ENCODE measurements at places on chromosomes 11 and 22.

- DNase-seq: no peak
Observed at GRCh38 chr11:97888641-97889040, 1132.1 kb upstream of the CNTN5 start.

DNA sequence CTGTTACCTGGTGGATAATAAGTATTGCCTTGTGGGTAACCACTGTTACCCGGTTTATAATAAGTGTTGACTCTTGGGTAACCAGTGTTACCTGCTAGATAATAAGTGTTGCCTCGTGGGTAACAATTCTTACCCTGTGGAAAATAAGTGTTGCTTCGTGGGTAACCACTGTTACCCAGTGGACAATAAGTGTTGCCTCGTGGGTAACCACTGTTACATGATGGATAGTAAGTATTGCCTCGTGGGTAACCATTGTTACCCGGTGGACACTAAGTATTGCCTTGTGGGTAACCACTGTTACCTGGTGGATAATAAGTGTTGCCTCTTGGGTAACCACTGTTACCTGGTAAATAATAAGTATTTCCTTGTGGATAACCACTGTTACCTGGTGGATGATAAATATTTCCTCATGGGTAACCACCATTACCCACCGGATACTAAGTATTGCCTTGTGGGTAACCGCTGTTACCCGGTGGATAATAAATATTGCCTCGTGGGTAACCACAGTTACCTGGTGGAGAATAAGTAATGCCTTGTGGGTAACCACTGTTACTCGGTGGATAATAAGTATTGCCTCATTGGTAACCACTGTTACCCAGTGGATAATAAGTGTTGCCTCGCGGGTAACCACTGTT is 8.7 kb upstream of the NXPE4 start:
- DNase-seq: no peak

DNA sequence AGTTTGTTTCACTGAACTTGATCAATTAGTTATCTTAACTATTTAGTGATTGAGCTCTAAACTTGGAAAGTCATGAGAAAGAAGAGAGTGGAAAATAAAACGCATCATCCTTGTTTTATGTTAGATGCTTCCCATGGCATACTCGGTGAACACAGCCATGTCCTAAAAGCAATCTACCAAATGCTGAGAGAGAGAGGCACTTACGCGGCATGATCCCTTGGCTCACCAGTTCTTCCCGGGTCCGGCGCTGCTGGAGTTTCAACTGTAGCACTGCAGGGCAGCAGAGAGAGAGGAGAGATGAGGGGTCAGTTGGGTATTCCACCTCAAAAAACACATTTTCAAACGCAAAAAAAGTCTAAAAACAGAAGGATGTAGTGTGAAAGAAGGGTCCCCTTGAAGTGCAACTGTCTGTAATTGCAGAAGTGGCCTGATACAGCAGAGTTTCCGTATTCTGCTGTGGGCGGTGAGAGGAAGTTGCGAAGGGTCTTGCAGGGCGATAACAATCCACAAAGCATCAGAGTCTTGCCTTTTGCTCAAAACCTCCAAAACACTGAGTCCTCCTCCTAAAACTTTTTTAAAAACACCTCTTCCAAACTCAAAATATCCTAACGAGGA is 92.7 kb downstream of the SGSM3 start:
- no peak for DNase-seq

DNA sequence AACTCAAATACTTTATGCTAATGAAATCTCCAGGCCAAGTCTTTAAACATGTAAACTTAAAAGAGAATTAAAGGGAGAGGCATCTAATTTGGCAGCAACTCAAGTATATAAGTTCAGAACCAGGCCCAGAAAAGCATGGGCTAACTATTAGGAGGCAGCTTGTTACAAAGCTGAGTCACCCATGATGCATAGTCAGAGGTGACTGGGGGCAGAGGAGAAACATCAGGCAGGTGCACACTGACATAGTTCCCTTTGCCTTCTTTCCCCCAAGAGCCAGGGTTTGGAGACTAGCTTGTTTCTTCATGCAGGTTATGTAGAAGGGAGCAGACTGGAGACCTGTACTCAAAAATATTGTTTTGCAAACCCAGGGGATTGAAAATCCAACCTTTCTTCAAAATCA is 619.0 kb downstream of the SOX6 start:
- no peak for DNase-seq

GRCh38 chr11:117421041-117421440 is 93.4 kb downstream of the CEP164 start:
- DNase-seq: no peak

- no peak for DNase-seq
Observed at GRCh38 chr11:19957294-19957943, 202.9 kb downstream of the DBX1 start.

Measured in HTR-8/SVneo (cell line).